RPMI7951 (cell line): ENCODE measurements at places on chromosomes 11 and 22.
A peak's percentile ranks its signal among the peaks of the same experiment; 100 is the strongest.

GRCh38 chr11:26914968-26915367 lies 78.9 kb upstream of the FIBIN start:
- no peak for DNase-seq

DNA sequence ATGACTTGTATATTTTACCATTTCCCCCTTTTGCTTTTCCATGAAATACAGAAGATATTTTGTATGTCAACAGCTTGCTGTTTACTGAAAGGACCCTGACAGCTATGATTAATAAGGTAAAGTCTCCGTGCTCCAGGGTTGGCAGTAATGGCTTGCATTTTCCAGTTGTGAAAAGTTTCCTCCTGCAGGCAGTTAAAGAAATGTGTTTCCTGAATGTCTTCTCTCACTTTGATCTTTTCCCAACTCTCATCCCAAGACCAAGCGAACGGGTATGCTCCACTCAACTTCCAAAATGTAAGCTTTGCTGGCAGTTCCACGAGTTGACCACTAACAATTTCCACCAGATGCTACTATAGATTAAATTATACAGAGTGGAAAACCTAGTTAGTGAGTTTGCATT lies 8.9 kb downstream of the FIBIN start:
- DNase-seq = no peak

GRCh38 chr22:22667966-22668880 lies 23.8 kb downstream of the GGTLC2 start:
- DNase-seq = no peak

GRCh38 chr11:73143126-73143838 lies 1.2 kb upstream of the FCHSD2 start:
- DNase-seq = no peak

DNA sequence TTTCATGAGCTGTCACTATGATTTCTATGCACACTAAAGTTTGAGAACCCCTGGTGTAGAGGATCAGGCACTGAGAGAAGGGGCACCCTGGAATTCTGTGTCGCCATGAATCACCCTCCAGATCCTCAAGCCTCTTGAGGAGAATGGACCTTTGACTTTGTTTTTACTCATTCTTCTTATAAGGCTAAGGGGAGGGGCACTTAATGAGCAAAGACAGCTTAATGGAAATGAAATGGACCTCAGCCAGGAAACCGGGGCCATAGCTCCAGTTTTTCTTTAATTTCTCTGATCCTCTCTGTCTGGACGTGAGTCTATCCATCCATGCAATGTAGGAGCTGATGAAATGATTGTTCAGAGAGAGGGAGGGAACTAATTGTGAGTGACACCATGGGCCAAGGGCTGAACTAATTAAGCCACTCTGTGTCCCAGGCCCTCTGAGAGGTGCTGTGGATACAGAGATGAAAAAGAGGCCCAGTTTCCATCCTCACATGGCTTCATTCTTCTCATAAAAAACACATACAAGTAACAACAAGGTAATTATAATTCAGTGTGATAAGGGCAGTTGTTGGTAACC lies 32.8 kb downstream of the OR2AT4 start:
- peak; percentile 8 for DNase-seq

GRCh38 chr22:39239561-39240423 lies 5.0 kb downstream of the PDGFB start:
- DNase-seq = no peak

- DNase-seq = no peak
Measured at GRCh38 chr22:47739291-47740015, 977.0 kb downstream of the TBC1D22A start.

- peak; percentile 59 for DNase-seq
Measured at GRCh38 chr11:76831686-76832310, 28.9 kb upstream of the ACER3 start.

- DNase-seq = peak; percentile 41
Measured at GRCh38 chr11:112637076-112637475, 324.1 kb upstream of the NCAM1 start.

- DNase-seq = peak; percentile 89
Measured at GRCh38 chr11:94767701-94768601, at the start of gene AMOTL1. Gene AMOTL1 (plus strand): TSS chr11:94768356. CDS start chr11:94768512, 156 bp downstream.

- DNase-seq = no peak
Measured at GRCh38 chr22:45686004-45686403, 14.4 kb downstream of the ATXN10 start.

- no peak for DNase-seq
Measured at GRCh38 chr11:134781380-134781866, 369.4 kb upstream of the B3GAT1 start.

DNA sequence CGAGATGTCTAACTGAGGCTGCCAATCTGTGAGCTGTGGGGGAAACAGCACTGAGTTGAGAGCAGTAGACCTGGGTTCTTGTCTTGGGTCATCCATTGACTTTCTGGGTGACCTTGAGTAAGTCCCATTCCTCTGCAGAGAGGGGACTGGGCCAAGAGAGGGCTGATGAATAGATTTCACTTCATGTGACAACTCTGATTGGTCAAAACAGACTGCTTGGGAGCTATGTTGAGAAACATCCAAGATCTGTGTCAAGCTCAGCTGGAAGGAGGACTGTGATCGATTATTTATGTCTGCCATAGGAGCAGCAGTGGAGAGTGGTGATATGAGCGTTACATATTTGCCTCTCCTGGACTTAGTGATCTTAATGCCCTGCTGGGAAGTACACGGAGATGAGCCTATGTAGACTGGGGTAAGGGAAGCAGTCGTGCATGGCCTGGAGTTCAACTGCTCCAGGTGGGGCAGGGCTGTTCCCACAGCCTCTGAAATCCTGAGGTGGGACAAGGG lies 47.7 kb downstream of the OTOG start:
- no peak for DNase-seq

DNA sequence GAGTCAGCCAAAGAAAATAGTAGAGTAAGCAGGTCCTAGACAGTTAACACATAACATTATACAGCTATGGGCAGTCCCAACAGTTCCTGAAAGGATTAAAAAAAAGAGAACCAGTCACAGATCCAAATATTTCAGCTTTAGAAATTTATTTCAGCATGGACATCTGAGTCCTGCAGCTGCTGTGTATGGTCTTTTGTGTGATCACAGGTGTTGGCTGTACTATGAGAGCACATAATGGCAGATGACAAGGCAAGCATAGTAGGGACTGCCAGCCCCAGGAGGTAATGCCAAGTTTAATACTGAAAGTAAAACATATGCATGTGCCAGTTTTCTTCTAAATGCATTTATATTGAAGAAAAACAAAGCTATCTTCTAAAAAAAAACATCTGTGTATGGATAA lies 158.1 kb downstream of the GRIA4 start:
- no peak for DNase-seq

DNA sequence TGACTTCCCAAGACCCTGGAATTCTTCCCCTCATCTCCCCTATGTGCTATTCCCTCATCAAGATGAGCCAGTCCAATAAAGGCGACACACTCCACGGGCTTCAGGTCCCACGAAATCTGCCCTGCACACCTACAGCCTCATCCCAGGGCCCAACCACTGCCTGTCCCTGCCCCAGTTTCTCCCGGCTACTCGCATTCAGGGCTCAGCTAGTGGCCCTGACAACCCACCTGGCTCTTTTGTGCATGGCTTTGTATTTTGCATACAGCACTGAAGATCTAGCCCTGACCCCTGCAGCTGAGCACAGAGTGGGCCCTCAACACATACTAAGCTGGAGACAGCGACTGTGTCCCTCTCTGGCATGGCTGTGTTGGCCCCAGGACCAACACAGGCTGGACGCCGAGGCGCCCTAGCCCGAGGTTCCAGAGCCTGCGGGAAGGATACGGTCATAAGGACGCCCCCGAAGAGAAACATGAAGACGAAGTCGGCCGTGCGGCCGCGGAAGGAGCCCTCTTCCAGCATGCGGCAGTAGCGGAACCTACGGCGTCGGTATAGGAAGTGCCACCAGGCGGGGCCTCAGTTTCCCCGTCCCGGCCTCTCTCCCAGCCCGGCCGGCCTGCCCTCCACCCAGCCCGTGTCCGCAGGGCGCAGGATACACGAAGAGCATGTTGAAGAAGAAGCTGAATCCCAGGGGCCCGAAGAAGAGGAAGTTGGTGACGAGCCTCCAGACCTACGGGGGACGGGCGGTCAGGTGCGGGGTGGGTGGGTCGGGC lies 710 bp downstream of the DERL3 start:
- no peak for DNase-seq

- DNase-seq = no peak
Measured at GRCh38 chr22:43948836-43949406, 6.3 kb upstream of the SAMM50 start.

DNA sequence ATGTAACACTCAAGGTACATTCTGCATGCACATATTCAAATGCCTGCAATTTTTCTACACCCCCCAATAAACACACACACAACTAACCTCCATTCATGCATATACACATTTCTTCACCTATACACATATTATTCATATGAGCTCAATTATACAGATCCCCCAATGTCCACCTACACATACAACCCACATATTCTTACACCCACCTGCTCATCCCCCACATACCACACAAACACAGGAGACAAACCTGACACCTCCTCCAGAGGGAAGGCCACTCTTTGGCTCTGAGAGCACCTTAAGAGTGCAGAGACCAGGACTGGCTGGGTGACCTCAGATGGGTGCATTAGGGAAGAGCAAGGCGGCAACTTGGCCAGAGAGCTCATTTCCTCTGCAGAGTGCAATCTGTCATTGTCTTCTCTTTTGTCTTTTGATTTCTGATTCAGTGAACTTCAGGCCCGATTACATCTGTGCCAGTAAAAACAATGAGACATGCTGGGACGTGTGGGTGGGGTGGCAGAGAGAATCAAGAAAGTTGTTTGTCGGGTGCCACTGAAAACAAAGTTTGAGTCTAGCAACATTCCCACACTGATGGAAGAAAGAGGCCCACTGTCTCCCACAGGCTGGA lies 208.4 kb downstream of the NXPE2 start:
- DNase-seq = no peak

DNA sequence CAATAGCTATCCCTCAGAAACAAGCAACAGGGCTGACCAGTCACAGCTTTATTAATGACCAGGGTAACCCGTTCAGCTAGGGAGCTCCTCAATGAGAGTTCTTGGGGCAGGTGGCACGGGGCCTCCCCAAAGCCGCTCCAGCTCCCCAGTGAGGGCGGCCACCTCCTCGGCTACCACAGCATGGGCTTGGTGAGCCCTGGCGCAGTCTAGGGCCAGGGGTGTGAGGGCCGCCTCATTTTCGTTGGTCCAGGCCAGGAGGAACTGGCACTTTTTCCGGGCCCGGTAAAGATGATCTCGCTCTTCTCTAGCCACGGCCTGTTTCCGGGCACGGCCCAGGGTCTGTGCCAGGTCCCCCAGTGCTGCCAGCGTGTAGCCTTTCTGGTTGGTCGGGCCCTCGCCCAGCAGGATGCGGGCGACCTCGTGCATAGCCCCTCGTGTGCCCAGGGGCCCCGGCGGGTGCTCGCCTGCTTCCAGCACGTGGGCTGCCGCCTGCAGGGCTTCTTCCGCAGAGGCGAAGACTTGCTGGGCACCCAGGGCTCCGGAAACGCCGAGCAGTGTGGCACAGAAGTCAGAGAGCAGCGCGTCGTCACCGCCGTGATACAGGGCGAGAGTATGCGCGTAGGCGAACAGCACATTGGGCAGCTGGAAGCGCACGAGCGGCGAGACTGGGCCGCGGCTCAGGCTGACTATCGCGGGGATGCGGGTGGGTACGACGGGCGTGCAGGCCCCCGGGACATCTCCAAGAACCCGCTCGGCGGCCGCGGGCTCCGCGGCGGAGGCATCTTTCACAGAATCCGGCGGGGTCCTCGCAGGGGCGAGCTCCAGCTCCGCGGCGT lies 913 bp downstream of the ZNHIT2 start:
- DNase-seq = peak; percentile 47

DNA sequence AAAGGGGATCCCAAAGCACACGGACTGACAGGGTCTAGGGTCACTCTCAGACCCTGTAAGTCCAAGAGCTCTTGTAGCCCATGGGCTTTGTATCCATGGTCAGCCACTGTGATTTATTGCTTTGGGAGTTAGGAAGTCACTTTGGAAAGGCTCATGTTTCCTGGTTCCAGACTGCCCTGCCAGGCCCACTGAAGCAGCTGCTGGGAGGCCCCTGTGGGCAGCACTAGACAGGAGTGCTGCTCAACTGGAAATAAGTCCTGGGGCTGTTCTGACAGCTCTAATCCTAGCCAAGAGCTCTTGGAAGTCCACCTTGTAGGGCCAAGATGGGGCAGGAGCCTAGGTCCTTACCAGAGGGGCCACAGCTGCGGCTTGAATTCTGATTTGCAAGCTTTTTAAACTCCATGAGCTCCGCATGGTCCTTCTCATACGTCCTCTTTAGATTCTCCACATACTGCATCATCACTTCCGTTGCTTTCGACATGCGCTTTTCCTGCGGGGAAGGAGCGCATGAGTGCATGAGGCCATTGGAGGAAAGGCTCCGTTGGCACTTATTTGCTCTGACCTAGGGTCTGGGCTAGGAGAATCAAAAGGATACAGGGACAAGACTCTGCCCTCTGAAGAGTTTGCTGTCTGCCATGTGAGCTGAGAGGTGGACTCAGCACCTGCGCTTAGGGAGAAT lies 32.2 kb upstream of the LYVE1 start:
- no peak for DNase-seq
